ENCODE measurements at places on chromosomes 13 and 19.

DNA sequence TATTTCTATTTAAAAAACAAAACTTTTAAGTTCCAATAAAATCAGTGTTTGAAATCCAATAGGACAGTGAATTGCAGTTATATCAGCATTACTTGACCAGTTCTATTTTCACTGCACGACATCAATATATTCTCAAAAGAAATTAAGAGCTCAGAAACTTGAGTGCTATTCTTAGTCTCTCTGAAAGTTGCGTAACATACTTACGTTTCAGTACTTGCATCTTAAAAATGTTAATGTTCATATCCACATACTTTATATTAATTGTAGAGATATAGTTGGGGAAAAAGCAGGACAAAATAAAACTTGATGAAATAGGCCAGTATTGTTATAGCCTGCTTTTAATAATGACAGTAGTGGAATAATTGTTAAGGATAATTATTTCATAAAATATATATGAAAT, 720.5 kb upstream of the PCDH9 start:
- DNase-seq: no peak

- no peak for DNase-seq
Observed at GRCh38 chr13:113239986-113240385, 30.6 kb downstream of the CUL4A start.

GRCh38 chr19:17719730-17720400, 585 bp downstream of the MAP1S start:
- DNase-seq: no peak

DNA sequence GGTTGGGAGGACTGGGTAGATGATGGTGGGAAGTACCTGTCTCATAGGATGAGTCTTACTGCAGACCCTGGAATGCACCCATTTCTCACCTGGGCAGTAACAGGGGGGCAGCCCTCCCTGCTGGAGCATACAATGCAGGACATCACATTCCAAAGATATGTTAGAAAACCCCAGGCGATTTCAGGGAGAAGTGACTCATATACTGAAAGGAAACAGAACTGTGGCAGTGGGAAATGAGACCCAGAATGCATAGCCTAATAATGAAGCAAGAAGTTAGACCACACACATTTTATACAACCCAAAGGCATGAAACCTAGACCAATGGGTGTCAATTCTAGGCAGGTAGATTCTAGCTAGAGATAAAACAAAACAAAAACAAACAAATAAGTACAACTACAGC, 402.7 kb downstream of the IRS2 start:
- no peak for DNase-seq

DNA sequence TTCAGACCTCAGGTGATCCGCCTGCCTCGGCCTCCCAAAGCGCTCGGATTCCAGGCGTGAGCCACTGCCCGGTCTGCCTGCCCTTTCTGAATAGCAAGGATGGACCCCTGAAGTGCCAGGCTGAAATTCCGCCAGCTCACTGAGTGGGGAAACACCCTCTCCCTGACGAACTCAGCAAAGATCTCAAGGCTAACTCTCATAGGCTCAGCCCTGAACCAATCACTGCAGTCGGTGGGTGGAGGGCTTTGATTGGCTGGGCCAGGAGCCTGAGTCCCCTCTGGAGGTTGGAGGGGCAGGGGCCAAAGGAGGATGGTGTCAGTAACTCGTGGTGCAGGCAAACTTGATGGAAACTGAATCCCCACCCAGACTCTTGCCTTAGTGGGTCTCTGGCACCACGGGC, 11.2 kb upstream of the COMP start:
- no peak for DNase-seq

DNA sequence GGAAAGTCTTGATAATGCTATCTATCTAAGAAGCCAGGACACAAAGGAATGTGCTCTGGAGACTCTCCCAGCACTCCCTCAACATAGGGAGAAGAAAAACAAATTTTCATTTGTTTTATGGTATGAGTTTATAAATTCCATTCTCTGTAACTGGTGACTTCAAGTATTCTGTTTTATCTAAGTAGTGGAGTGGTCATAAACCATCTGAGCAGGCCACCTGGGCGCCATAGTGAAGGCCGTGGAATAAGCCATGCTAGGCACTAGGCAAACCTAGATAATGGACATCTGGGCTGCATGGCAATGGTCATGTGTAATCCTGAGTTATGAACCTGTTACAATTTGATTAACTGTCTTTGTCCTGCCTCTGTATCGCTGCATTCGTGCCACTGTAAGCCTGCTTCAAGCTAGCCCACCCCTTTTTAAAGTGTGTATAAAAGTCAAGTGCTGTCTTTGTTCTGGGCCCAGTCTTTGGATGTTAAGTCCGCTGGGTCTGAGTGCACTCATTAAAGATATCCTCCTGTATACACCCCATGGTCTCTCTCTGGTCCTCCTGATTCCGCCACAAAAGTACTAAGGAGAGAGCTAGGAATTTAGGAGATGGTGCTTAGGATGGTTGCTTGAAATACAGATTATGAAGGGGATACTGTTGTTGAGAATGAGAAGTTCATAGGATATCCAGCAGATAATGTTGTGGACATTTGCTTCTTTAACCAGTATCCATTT, 13.2 kb downstream of the GTF2F2 start:
- no peak for DNase-seq

- no peak for DNase-seq
Observed at GRCh38 chr19:56699552-56699951, 28.0 kb upstream of the ZNF835 start.

GRCh38 chr13:49540552-49540951, 44.8 kb downstream of the PHF11 start:
- no peak for DNase-seq

GRCh38 chr19:19405971-19406877, 749 bp downstream of the GATAD2A start:
- DNase-seq: peak; percentile 15

DNA sequence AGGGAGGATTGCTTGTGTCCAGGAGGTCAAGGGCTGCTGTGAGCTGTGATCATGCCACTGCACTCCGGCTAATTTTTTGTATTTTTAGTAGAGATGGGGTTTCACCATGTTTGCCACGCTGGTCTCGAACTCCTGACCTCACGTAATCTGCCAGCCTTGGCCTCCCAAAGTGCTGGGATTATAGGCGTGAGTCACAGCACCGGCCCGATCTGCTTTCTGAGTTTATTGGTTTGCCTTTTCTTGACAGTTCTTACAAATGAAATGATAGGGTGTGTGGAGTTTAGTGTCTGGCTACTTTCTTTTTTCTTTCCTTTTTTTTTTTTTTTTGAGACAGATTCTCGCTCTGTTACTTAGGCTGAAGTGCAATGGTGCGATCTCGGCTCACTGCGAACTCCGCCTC, 848 bp downstream of the C19orf44 start:
- DNase-seq: no peak

DNA sequence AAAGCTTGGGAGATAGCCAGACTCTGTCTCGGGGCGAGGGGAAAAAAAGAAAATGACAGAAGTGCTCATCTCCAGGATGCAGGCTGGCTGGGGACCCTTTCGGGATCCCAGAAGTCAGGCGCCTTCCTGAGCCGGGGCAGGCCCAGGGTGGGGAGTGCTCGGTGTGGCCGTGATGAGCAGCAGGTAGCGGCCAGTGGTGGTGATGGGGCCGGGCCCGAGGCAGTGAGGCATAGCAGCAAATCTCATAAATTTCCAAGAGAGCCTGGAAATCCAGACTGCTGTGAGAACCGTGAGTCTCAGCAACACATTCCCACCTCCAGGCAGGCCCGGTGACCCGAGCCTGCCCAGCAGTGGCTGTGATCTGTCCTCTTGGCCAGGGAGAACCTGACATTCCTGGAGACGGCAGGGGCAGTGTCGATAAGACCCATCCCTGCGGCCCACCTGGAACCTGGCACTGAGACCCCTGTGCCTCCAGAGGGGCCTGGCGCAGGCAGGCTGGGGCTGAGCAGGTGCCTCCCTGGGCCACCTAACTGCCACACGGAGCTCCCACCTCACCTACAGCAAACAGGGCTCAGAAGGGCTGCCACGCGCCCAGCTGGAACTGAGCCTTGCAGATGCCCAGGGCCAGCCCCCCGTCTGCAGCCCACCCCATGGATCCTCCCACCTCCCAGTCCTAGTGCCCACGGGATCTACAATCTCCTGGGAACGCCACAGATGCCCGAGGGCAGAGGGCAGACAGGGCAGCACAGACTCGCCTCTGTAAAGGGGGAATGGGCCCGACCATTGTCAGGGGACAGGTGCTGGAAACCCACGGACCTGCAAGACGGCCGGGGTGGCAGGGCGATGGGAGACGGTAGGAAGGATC, 23.4 kb downstream of the IZUMO4 start:
- no peak for DNase-seq

DNA sequence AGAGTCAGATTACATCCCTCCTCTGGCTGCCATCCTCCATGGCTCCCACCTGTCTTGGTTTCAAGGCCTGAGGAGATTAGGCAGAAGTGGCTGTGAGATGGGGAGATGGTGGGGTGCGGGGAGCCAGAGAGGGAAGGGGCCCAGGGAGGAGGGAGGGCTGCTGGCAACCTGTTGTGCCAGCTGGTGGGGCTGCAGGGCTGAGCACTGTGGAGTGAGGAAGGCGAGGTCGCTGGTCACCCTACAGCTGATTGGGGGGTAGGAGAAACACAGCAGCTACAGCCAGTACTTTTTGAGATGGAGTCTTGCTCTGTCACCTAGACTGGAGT, 48.3 kb downstream of the CD320 start:
- DNase-seq: no peak

DNA sequence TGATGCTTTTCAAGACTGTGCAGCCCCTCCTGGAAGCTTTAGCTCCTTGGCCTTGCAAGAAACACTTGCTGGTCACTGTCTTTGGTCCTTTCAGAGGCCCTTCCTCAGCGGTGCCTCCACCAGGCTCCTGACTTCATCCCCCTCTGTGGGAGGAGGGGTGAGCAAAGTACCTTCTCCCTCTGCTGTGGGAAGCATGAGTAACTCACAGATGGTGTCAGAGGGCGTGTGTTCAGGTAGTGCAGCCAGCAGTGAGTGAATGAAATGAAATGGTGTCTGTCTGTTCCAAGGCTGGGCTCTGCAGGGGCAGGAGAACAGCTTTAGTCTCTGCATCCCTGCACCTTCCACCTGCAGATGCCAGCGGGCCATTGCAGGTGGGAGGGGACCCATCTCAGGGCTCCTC, 102.9 kb downstream of the SHISA2 start:
- no peak for DNase-seq

DNA sequence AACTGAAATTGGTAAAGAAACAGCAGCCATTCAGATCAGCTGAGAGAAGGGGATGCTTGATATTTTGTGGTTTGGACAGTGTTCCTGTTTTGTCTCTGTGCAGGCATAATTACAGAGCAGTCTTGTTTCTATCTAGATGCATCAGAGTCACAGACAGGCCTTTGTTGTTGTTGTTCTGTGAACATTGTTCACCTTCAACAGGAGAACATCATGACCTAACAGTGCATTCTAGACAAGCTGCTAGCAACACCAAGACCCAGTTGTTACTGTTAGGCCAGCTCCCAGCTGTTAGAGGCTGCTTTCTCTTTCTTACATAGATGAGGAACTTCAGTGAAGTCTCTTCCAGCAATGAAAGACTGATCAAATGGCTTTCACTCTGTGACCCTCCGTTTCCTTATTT, 8.5 kb upstream of the LSR start:
- no peak for DNase-seq

- DNase-seq: peak; percentile 54
Observed at GRCh38 chr19:49567861-49568441, 12.4 kb downstream of the NOSIP start.

GRCh38 chr19:4345342-4346019, 2.1 kb downstream of the MPND start:
- no peak for DNase-seq

DNA sequence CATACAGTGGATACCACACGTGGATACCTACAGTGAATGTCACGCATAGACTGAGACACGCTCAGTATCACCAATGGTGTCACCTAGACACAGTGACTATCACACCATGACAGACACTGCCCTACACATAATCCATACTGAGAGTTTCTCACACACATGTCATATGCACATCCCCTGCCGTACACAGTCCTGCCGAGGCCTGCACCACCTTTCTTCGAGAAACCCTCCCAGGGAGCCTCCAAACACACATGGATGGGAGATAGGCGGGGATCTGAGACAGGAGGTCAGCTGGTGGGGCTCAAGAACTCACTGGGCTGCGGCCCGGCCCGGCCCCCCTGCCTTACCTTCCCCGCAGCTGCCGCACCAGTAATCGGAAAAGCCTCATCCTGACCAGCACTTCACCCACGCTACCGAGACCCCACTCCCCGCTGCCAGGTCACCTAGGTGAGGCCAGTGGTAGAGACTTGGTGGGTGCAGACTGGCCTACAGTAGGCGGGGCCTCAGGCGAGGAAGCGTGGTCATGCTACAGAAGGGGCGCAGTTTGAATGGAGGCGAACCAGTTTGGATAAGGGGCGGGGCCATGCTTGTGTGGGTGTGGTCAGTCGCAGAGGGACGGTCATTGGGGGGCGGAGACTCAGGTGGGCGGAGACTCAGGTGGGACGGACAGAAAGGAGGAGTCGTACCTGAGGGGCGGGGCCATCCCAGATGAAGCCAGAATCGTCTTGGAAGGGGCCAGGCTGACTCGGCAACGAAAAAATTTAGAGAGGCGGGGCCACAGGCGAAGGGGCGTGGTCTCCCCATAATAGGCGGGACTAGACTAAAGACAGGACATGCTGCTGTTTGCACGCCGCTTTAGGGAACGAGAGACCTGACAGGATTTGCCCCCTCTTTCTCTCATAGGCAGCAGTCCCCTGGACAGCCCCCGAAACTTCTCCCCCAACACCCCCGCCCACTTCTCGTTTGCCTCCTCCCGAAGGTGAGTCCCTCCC, 2.1 kb downstream of the MAST1 start:
- no peak for DNase-seq

DNA sequence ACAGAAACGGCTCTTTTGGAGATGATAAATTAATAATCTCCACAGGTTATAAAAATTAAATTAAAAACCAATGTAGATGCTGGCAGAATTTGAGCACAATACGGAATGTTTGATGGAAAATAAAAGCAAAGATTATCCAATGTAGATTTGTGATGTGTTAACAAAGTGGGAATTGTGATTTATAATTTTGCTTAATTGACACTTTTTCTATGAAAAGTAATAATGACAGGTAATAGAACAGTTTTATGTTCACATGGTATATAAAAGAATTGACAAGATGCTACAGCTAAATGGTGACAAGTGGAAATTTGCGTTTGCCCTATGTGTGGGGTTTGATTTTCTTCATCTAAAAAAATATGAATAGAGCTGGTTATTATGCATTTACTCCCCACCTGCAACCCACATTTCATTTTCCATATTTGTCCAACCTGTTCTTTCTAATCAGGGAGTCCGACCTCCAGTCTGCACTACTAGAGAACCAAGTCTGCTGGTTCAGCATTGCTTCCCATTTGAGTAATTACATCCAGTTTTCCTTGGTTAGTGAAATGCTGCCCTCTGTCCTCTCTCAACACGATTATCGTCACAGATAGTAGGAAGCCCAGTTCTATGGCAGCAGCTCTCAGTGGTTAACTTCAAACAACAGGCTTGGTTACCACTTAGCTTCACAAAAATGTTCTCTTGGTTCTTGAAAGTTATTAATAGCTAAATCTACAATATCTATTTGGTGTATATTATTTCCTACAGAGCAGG, 61.4 kb upstream of the SLITRK1 start:
- DNase-seq: no peak

DNA sequence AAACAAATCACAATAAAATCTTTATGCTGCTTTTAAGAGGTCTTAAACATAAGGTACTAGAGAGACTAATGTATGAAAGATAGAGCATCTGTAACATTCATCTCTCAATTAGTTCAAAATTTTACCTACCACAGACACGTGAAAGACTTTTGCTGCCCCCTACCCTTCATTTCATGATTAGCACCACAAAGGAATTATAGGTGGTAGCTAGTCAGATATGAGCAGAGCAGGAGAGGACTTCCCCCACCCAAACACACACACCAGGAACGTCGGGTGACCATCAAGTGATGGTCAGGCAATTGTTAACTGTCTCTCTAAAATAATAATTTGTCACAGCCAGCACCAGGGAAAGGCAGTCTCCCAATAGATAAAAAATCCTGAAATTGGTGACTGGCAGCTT, 1531.7 kb upstream of the SPRY2 start:
- no peak for DNase-seq
